Endothelial cell of coronary artery (primary cell): ENCODE measurements at places on chromosomes 6 and 20. TPM values are rescaled to one million over a fixed set of nuclear protein-coding genes. Genes with fewer than 3 reads are reported as not detected.

The HDGFL1 gene
- not detected in 2 replicates for total RNA-seq

The PAX1 gene
- not detected in 2 replicates for total RNA-seq

The PPP1R14C gene
- 0.47 TPM in 1 of 2 replicates, not detected in the other for total RNA-seq

The SYCP2L gene
- not detected in 2 replicates for total RNA-seq

The HLA-DPA1 gene
- total RNA-seq = 1.9 and 3.5 TPM in 2 replicates

The ANGPT4 gene
- not detected in 2 replicates for total RNA-seq

The GSS gene
- total RNA-seq = 46.4 and 53.3 TPM in 2 replicates

The NT5DC1 gene
- 3.9 and 4.6 TPM in 2 replicates for total RNA-seq

The MICB gene
- total RNA-seq = 11.3 and 15.7 TPM in 2 replicates

The PLCB1 gene
- 15.1 and 16.5 TPM in 2 replicates for total RNA-seq

The RRAGD gene
- total RNA-seq = 0.09 TPM in 2 replicates

The NMBR gene
- total RNA-seq = not detected in 2 replicates

The ABHD16B gene
- not detected in 2 replicates for total RNA-seq

The MYL9 gene
- total RNA-seq = 2.7 and 11.6 TPM in 2 replicates

The C20orf141 gene
- not detected in 2 replicates for total RNA-seq

The CD83 gene
- 0.19 and 0.63 TPM in 2 replicates for total RNA-seq

The WTAP gene
- 76.1 and 83.8 TPM in 2 replicates for total RNA-seq

The ADGRF5 gene
- total RNA-seq = 2.0 and 6.2 TPM in 2 replicates

The IP6K3 gene
- total RNA-seq = not detected in 2 replicates

The TXLNB gene
- 0.18 and 0.19 TPM in 2 replicates for total RNA-seq

The WFDC10B gene
- not detected in 2 replicates for total RNA-seq

The OOEP gene
- total RNA-seq = not detected in 2 replicates

The GTSF1L gene
- total RNA-seq = not detected in 2 replicates

The SNAI1 gene
- total RNA-seq = 1.5 and 2.9 TPM in 2 replicates

The TFAP2D gene
- not detected in 2 replicates for total RNA-seq

The THEMIS gene
- not detected in 2 replicates for total RNA-seq
